ENCODE measurements at places on chromosomes 3 and 15.

GRCh38 chr3:35739181-35739809 is 100.0 kb downstream of the ARPP21 start:
- no peak for DNase-seq

DNA sequence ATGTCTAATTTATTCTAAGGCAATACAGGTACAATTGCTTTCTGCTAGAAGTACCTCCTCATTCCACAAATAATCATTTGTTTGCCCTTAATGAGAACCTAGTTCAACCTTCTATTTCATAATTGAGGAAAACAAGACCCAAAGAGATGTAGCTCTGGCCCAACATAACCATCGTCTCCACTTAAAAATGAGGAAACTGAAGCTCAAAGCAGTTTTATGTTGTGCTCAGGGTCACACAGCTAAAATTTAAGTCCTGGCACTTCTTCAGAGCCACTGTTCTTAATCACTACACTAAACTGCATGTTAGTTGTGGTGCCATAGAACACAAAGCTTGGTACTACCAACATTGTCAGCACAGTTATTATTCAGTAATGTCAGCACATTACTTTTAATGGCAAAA is 108.0 kb downstream of the SERPINI1 start:
- no peak for DNase-seq

GRCh38 chr15:49696433-49696832 is 75.6 kb downstream of the DTWD1 start:
- DNase-seq: no peak

- DNase-seq: no peak
These were observed 46.4 kb downstream of the TMEM44 start for GRCh38 chr3:194586836-194587235.

DNA sequence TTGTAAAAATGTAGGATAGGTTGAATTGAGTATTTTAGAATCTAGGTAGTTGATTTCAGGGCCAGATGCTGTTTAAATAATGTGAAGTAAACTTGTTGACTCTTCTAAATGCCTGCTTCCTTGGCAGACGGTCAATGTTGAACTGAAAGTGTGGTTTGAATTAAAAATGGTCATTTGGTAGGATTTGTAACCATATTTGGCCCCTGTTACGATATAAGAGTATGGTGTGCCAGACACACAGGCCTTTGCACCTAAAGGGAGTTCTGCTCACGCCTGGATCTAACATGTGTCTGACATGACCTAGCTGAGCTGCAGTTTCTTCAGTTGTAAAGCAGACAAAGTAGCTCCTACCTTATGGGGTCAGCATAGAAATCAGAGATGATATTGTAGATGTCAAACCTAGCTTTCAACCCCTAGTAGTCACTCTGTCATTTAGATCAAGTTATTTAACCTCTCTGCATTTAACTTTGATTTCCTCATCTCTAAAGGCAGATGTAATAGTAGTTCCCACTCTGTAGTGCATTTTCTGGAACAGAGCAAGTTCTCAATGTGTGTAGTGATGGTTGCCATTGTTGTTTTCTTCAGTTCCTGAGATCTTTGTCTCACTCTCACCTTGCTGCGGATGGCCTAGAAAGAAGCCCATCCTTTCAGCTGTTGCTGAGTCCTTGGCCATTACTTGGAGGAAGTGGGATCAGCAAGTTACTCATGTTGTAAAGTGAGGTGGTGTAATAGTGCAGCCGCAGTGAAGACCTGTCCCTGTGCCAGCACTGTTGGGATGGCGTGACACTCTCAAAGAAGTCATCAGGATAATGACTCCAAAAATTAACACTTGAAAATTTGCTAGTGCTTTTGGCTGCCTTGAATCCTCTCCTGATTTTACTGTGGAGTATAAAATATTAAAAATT is 90.2 kb downstream of the GHSR start:
- DNase-seq: no peak

- no peak for DNase-seq
These were observed 14.6 kb downstream of the PLSCR2 start for GRCh38 chr3:146454796-146455195.
